Right atrium auricular region (tissue), 2 donors: ENCODE measurements at places on chromosomes 4 and X. TPM values are rescaled to one million over a fixed set of nuclear protein-coding genes. Genes with fewer than 3 reads are reported as not detected.
A peak's percentile ranks its signal among the peaks of the same experiment; 100 is the strongest.

The INTU gene
- total RNA-seq: 4.7 TPM

DNA sequence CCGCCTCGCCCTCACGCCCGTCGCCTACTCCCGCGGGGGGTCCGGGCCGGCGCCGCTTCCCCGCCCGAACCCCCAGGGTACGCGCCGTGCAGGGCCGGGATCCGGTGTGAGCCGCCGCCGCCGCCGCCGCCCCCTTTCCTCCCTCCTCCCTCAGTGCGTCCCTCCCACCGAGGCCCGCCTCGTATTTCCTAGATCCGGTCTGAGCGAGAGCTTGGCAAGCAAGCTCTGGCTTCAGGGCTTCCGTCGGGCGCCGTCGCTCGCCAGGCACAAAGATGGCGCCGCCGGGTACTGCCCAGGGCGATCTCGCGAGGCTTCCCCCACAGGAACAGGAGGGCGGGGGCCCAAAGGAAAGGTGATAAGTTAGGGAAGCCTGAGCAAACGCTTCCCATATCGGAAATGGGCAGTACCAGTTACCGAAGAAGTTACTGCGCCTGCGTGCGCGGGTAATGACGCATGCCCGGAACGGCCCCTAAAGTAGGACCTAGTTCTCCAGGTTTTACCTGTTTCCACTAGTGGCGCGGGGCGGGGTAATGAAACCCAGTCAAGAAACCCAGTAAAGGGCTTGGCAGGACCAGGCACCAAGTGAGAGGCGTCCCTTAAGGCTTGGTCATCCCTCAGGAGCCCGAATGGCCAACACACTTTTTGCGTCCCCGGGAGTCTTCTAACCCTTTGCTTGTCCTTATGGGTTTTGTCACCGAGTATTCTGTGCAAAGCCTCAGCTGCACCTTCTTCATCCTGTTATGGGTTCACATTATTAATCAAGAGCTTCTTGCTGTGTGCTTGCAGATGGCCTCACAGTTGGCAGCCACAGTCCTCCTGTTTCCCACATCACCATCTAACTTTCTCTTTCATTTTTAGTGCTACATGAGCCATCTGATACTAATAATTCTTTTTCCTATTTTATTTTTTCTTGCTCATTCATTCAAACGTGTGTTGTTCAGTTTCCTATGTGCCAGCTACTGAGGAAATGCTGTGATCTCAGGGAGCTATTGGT is at the start of gene TAB3:
TAB3 (minus strand) TSS at position 108 of the 994 bp plus-strand sequence. CDS start 29,666 bp downstream, outside the sequence.
- DNase-seq: peak; percentile 95

GRCh38 chrX:100687128-100687527 is 43.1 kb downstream of the SRPX2 start:
- no peak for DNase-seq

The SPINK2 gene
- 14.7 TPM for total RNA-seq

GRCh38 chr4:62053974-62054373 is 853.8 kb downstream of the ADGRL3 start:
- DNase-seq: no peak

DNA sequence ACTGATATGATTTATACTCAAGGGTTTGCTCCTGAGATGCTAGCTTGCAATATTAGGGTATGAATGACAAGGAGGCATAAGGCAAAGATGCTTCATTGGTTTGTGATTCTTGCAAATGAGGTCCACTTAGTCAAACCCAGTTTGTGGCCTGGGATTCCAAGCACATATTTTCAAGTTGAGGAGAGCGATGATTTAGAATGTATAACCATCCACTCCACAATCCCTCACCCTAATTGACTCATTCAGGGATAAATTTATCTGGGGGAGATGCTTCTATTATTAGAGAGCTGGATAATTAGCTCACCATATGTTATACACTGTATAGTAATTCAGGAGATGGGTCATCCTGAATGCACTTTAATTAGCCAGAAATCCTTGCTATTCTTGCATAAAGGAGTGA is 118.3 kb upstream of the PUDP start:
- DNase-seq: no peak

DNA sequence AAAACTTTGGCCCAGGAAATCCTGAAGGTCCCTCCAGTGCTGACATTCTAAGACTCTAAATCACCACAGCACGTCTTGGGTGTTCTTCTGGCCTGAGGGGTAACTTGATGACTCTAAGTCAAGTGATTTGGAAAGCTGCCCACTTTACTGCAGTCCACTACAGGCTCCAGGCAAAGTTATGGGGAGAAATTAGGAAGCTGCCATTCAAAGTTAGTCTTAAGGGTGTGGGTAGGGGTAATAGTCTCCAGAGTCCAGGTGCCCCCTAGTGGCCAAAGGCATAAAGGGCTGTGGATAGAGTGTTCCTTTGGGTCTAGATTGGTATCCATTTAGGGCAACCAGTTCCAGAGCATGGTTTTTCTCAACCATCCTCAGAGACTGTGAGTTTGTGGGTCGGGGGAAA is 38.7 kb upstream of the SLC16A2 start:
- DNase-seq: peak; percentile 75

DNA sequence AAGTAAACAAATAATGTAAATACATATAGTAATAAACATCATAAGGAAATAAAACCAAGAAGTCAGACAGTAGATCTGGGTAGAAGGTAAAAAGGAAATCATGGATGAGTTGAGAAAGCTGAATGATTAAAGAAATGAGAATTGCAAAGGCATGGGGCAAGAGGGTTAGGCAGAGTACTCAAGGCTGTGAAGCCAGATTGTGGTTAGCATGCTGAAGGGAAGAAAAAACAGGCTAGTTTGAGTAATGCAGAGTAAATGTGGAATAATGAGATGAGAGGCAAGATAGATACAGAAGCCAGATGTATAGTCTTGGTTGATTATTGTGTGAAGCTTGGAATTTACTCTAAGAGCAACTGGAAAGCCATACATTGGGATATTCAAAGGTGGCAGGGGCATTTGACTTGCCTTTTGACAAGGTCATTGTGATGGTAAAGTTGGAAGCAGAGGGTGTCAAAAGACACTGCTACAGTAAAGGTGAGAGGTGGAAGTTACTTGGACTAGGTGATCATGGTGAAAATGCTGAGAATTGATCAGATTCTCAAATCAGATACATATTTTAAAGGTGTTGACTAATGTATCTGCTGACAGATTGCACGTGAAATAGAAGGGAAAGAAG is 307.0 kb downstream of the FSTL5 start:
- no peak for DNase-seq

DNA sequence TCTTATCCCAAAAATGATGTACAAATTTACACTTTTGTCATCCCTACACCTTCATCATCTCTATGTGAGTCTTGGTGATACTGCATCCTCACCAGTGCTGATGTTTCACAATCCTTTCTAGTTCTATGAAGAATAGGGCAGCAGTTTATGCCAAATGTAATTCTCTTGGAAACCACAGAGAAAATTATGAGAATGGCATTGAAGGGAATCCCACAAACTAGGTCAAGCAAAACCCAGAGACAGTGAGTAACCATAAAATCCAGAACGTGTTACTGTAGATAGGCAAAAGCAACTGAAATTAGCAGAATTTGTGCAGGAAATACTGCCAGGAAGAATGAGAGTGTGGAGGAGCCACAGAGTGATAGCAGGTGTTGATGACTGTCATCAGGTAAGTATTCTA is 24.5 kb downstream of the IL15 start:
- DNase-seq: no peak

DNA sequence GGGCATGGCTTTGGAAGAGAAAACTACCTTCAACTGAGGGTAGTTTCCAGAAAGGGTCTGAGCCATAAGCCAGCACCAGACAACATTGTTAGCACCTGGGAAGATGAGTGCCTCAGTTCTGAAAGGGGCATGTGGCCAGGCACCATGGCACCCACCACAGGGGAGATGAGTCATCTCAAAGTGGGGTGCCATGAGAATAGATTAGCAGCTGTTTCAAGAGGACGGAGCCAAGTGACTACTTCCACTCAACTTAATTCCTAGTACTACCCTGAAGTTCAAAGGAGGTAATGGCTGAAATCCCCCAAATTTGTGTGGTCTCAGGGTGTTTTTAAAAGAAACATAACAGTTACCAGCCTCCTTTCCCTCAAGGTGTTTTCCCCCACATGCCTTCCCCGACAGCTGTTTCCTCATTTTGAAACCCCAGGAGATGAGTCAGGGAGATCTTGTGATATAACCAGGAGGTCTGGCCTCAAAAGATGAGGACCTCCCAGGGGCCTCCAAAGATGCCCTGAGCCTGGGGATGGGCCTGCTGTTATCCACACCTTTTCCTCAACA is 27.8 kb upstream of the FTHL17 start:
- DNase-seq: no peak

GRCh38 chr4:97457253-97457652 is 686.0 kb downstream of the STPG2 start:
- DNase-seq: no peak

The ARMCX1 gene
- 33.4 TPM for total RNA-seq

DNA sequence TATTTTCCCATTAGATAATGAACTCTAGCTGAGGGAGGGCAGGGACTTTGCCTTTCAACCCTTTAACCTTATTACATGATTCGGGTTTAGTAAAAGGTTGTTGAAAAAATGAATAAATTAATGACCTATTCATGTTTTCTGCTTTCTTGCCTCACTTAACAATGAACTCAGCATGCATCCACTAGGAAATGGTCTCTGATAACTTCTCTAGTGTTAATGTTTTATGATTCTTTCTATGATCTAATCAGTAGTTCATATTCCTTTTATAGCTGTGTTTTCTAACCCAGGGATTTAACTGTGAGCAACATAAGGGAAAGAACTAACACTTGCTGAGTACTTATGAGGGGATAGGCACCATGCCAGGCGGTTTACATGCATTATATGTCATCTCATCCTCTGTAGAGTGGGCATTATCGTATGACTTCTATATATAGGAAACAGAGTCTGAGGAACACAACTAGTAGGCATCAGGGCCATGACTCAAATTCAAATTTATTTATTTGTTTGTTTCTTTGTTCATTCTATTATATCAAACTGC is 236.7 kb upstream of the MAB21L2 start:
- no peak for DNase-seq

DNA sequence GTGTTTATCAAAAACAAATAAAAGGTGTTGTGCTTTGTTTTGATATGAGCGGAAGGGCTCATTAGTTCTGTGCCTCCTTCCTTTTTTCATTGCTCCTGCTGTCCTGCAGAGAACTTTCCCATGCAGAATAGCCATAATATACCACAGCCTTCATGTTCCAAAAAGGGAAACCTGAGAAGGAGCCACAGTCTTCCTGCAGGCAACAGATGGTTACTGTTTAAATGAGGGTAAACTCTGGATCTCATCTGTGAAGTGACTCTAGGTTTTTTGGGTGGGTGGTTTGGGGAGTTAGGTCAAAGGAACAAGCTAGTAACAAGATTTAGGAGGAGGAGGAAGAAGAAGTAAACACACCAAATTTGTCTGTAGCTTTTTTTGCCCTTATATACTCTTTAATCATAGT is 131.8 kb downstream of the BMPR1B start:
- DNase-seq: no peak

GRCh38 chr4:174657472-174657871 is 135.2 kb upstream of the HPGD start:
- DNase-seq: no peak

DNA sequence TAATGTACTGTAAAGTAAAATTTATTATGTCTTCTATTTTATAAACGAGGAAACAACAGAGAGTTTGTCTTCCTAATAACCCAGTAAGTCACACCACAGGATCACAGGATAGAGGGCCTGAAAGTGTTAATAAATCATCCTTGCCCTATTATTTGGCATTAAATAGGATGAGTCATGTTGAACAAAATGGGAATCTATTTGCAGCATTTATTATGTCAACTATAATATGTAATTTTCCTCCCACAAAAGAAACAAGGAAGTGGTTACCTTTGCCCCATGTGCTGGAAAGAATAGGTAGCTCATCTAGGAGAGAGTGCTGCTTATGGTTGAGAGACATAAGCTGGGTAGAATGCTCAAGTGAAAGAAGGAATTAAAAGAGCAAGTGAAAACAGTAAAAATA is 237.6 kb upstream of the NDST3 start:
- no peak for DNase-seq

The SSX2B gene
- total RNA-seq: not detected

DNA sequence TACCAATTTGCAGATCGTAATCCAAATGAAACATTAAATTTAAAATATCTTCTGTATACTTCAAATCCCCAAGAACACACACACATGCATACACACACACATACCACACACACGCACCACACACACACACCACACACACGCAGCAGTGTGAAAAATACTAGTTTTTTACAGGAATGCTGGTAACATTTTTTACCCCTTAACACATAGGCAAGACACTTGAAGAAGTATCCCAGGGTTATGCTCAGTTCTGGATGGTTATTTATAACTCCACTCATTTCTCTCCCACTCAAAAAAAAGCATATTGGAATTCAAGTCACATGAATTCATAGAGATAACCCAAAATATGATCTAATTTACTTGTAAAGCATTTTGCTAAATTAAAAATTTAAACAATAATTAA is 325.5 kb upstream of the SLC7A11 start:
- no peak for DNase-seq

The DHX15 gene
- 59.7 TPM for total RNA-seq

- DNase-seq: no peak
Observed at GRCh38 chr4:80340036-80340435, 4.5 kb downstream of the CFAP299 start.

- peak; percentile 42 for DNase-seq
Observed at GRCh38 chr4:82784681-82785610, 13.7 kb downstream of the SCD5 start.

GRCh38 chr4:153117554-153117953 is 86.7 kb upstream of the TRIM2 start:
- DNase-seq: peak; percentile 7

DNA sequence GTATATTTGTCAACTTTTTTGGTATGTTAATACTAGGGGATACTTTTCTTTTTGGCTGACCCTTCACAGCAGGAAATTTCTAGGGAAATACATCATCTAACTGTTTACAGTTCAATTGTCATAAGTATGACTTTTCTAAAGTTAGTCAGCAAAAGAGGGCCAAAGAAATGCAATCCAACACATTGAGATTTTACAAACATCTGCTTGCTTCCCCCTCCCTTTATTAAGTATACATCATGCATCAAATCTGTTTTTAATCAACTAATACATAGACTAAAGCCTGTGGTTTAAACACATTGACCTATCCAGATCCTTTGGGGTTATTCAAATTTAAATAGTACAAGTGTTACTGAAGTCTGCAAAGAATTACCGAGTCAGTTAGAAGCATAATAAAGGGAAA is 93.9 kb downstream of the MID1 start:
- no peak for DNase-seq

- DNase-seq: no peak
Observed at GRCh38 chrX:14359727-14360126, 169.6 kb upstream of the GLRA2 start.
